ENCODE measurements at places on chromosomes 2 and 18.

DNA sequence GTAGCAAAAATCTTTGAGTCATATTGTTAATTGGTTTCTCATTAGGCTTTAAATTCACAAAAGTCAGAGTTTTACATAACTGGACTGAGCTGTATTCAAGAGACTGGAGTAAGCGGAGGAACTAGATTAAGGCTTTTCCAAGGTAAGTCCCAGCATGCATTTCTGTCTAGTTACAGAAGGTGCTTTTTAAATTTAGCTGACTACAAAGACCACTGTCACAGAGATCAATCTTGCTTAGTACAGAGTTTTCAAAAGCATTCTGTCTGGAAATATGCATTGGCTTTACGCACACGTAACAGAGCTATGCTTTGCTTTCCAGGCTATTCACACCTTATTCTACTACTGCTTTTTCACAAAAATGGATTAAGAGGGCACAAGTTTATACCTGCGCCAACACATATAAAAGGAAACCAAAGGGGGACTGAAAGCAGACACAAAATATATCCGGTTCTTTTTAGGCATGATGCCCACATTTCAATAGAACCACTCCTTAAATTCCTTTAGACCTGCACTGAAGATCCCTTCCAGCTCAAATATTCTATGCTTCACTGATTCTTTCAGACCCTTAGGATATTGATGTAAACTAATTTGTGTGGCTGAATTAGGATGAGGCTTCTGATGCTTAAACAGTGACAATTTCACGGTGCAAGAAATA lies 560.7 kb upstream of the CRIM1 start:
- DNase-seq = no peak

- DNase-seq = no peak
These were observed 2.5 kb upstream of the DUSP2 start for GRCh38 chr2:96147593-96148201.

GRCh38 chr18:38006541-38006940 lies 440.9 kb upstream of the CELF4 start:
- no peak for DNase-seq

- DNase-seq = no peak
These were observed 17.2 kb upstream of the HK2 start for GRCh38 chr2:74816540-74817303.

GRCh38 chr18:44887227-44887631 lies 206.5 kb downstream of the SETBP1 start:
- peak; percentile 87 for DNase-seq

GRCh38 chr2:234885118-234885517 lies 66.7 kb upstream of the SH3BP4 start:
- DNase-seq = no peak

DNA sequence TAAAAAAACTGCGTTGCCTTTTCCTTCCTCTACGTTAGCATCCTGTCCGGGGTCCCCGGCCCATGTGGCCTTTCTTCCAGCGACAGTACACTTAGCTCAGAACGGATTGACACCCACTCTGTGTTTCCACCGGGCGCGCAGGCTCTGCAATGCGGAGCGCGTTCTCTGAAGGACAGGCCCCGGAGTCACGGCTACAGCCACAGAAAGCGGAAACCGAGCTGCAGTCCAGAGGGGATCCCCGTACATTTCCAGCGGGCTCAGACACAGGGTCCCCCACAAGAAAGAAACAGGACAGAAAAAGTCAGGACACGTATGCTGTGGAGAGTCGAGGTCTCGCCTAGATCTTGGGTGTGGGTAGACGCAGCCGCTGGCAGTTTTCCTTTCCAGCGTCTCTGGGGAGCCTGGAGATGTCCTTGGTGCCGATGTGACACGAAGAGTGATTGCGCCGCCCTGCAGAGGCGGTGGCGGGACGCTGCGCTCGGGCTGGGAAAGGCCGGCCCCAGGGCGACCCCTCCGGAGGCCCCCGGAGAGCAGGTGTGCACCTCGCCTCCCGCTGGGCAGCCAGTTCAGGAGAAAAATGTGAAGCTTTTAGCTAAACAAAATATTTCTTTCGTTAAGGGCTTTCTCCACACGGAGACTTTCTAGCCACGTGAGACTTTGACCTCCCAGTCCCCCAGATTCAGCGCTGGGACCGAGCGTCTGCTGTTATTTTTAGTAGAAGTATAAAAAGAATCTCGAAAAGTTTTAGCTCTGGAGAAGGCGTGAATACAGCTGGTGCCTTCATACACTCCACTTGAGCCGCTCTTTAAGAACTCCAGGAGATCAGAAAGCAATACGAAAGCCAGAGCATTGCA lies 1.3 kb upstream of the ACKR3 start:
- DNase-seq = no peak

DNA sequence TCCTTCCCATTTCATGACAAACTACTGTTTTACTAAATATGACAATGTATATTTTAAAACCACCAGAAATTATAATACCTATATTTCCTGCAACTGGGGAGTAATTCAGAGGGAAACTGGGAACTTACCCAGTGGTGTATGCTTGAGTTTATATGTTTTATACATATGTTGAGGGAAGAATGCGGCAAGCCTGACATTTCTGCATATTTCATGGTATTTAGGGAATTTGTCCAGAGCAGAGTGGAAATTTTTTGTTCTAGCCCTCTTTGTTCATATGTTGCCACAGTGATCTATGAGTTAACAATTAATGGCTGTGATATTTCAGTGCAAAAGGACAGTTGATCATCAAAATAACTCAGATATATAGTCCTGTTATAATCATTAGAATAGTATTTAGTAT lies 230.8 kb upstream of the VWC2L start:
- no peak for DNase-seq

DNA sequence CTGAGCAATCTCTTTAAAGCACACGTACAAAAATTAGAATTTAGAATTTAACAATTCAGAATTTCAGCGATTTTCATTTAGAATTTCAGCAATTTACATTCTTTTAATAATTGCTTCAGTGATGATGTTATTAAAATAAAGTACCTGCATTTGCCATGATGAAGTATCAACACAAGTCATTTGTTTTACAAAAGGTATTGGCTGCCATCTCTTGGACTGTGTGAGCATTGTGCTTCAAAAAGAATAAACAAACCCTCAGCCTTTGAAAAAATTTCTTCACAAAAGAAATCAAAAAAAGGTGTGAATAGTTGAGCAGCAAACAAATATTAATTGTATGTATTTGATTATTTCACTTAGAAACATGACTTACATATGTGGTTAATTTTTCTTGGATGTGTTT lies 27.1 kb upstream of the ZC3H15 start:
- DNase-seq = peak; percentile 49

- DNase-seq = no peak
These were observed 33.3 kb downstream of the RPIA start for GRCh38 chr2:88724643-88725332.

Data from fibroblast of mammary gland (primary cell).